NCI-H510A (cell line): ENCODE measurements at places on chromosomes 1 and 21.

DNA sequence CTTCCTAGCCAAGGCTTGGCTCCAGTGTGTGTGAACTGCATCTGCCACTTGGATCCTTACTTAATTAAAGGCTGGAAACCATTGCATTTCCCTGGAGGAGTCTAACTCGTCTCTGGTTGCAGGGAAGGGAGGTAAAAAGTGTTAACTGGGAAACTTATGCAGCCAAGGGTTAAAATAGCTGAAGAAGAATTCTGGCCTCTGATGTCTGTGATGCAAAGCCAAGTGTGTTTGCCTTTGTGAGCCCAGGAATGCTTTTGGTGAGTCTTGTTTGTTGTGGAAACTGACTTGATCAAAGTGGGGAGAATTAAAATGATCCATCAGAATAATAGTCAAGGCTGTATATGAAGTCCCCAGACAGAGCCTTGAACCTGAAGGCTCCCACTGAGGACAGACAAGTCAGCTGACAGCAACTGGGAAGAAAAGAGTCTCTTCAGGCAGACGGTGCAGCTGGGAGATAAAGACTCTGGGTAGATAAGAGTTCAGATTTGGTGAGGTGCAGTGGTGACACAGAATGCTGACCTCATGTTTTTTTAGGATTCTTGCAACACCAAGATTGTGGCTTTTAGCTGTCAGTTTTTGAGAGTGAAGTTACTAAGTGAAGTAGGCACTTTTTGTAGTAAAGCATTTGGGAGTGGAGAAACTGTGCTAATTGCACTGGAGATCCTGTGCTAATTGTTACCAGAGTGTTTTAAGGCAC, 59.5 kb upstream of the WLS start:
- DNase-seq, result no peak

DNA sequence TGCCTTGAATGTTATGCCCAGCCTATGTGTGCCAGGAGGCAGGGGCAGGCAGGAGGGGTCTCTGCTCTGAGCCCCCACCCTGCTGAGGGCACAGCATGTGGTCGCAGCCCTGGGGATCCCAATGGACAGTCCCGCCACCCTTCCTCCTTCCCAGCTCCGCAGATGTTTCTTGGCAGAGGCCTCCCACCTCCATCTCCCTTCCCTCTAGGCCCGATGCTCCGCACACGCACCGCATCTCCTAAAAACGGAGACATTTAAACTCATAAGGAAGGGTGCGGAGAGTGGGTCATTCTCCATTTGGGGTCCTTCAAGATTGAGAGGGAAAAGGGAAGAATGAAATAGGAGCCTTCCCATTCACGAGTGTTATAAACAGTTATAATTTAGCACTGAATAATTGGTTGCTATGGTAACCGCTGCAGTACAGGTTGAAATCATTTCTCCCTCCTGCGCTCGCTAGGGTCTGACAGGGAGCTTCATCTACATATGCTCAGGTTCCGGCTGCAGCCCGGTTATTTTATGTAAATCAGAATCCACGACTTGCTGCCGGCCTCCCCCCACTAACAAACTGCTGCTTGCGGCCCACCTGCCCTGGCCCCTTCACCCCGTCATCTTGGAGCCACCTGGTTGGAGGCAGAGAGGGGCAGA, 16.0 kb downstream of the CHD5 start:
- DNase-seq, result no peak

GRCh38 chr1:10728595-10729410, 67.6 kb downstream of the CASZ1 start:
- DNase-seq, result no peak

GRCh38 chr21:15250384-15250783, 185.6 kb upstream of the NRIP1 start:
- no peak for DNase-seq

DNA sequence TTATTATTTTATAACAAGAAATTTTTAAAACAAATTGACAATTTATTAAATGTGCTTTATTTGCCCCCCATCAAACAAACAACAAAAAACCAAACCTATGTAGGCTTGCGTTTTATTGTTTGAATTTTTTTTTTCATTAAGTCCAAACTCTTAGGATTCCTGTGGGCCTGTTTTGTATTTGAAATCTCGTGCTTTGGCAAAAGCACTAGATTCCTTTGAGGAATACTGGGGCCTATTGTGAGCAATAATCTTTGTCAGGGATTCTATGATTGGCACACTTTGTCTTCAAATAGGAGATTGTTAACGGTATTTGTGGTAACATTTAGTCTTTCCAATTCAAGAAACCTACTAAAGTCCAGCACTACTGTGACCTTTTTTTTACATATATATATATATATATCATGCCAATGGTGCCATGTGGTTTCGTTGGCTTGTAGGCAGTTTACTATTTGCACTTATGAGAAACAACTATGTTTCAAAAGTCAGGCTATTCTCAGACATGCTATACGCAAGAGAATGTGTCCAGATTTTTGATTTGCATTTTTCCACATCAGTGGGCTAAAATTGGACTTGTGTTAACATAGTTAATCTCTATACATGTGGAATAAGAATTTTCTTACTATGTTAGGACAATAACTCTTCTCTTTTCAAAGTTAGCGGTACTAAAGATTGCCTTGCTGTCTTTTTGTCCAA, 70.4 kb upstream of the GREM2 start:
- no peak for DNase-seq

DNA sequence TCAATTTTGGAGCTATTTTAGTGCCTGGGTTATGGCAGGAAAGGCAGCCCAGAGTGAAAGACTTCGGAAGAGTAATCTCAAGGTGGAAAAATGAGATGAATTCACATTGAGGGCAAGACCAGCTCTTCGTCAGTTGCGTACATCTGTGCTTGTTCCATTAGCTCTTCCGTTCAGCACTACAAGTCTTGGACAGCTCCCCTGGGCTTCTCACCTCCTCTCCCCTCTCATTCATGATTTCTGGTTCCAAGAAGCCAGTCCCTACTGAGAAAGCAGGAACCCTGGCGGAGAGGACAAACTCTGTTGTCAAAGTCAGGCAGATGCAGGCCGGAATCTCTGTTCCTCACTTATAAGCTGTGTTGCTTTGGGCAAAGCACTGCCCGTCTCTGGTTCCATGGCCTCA, 76.5 kb downstream of the ACTL8 start:
- DNase-seq, result no peak

DNA sequence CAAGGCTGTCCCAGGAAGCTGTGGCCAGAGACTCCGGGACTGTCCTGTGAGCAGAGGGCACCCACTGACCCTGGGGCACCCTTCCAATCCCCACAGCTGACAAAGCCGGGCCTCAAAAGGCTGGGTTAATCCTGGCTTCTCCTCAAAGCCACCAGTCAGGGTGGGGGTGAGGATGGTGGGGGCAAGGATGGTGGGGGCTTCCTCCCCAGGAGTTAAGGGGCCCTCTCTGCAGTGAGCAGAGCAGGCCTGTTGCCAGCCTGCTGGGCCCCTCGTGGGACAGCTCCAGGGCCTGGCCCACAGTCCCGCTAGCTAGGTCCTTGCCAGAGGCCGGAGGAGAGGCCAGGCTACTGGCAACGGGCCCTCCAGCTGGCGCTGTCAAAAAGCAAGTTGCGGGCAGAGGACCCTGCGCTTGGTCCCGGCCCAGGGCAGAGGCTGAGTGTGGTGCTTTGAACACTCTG, 37.9 kb upstream of the CCDC27 start:
- DNase-seq, result no peak
